ENCODE measurements at places on chromosomes 16 and 17.

DNA sequence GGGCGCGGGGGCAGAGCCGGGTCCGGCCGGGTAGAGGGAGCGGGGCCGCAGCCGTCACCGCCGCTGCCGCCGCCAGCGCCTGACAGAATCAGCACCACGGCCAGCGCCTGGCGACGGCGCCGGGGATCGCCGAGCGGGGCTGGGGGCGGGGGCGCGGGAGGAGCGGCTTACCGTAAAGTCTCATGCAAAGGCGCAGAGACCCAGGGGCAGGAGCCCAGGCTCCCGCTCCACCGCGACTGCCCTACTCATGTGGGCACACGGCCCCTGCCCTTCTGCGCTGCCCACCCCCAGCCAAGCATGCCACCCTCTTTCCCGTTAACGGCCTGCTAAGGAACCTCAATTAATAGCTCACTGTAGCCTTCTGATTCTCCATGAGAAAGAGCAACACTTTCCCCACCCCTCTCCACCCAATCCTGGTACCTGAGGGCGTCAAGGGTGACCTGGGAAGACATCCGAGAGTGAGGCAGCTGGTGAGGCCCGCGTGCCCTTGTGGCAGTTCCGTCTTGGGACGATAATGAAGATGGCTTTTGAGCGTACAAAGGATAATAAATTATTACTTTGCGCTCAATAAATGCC lies at the start of gene SEZ6:
Gene SEZ6 (minus strand): TSS at position 98 of the 576 bp plus-strand sequence. CDS start 164 bp downstream, outside the sequence.
- peak; percentile 85 for DNase-seq

GRCh38 chr16:66360624-66361324 lies 5.7 kb upstream of the CDH5 start:
- no peak for DNase-seq

DNA sequence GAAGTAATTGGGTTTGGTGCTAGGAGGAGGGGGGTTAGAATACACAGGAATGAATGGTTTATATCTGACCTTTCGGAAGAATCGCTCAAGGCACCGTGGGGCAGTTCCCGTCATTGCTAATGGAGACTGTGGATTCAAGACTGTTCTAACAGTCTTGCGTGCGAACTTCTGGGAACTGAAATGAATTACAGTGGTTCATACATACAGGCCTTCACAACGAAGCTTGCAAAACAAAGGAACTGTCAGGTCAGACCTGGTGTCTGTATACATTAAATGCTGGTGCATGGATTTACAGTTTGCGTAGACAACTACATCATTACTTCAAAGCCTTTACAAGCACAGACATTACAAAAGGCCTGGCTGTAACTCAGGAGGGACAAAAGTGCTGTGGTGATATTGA lies 983.9 kb downstream of the CDH11 start:
- no peak for DNase-seq

DNA sequence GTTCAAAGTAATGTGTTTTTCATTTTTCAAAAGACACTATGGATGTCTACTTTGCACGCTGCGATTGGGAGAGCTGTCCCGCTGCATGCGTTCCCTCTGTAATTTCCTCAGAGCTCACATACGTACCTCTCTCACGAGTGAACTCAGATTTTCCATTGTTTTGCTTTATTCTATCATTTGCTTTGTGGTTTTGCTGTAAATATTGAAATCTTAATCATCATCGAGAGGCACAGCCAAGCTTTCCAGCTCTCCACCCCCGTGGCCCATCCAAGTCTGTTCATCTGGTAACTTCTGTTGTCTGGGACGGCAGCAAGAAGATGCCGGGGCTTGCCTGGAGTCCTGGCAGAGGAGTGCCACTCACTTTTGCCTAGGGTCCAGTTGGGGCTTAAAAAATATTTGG lies 21.1 kb downstream of the TMC6 start:
- peak; percentile 7 for DNase-seq

DNA sequence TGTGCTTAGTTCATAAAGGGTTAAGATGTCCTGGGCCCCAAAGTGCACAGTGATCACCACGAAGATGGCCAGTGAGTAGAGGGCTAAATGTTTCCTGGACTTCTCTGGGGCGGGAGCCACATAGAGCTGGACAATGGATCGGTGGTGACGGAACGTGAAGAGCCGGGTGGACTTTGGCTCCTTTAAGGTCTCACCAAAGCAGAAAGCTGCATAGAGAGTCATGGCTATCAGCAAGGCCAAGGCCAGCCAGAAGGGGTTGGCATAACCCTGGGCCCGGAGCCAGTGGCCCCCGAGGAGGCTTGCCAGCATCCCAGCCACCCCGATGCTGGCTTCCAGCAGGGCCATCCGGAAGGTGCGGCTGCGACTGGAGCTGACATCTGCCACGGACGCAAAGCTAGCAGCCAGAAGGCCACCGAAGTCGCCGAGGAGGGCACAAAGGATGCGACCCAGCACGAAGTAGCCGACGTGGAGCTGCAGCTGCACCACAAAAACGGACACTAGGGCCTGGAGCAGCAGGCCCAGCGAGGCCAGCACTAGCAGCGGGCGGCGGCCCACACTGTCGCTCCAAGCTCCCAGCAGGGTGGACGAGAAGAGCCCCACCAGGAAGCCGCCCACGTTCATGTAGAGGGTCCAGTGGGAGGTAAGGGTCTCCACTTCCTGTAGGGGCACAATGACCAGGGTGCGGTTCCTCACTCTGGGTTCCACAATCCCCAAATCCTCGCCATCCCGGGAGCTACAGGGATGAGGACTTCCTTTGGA lies 1.0 kb downstream of the SLC46A1 start:
- DNase-seq: peak; percentile 18

GRCh38 chr16:25020112-25020631 lies 5.0 kb upstream of the ARHGAP17 start:
- no peak for DNase-seq

- DNase-seq: no peak
Measured at GRCh38 chr16:48279199-48279598, 31.9 kb upstream of the ABCC11 start.

GRCh38 chr16:84683691-84684591 lies 15.9 kb upstream of the USP10 start:
- DNase-seq: no peak

DNA sequence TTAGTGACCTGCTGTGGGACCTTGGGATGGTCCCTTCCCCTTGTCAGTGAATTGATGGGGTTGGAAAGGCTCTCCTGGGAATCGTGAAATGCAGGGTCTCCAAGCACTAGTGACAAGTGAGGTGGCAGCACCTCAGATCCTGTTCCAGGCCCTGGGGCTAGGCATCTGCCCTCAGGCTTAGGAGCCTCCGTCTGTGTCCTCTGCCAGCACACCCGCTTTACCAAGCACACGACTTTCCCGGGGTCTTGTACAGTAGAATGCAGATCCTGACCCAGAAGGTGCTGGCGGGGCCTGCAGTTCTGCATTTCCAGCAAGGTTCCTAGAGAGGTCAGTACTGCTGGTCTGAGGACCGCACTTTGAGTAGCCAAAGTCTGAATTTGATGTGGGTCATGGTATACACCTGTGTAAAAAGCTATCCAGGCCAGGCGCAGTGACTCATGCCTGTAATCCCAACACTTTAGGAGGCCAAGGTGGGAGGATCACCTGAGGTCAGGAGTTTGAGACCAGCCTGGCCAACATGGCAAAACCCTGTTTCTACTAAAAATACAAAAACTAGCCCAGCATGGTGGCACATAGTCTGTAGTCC lies 30.9 kb upstream of the RMI2 start:
- DNase-seq: no peak

GRCh38 chr17:8670421-8670820 lies 39.9 kb upstream of the MYH10 start:
- DNase-seq: no peak

DNA sequence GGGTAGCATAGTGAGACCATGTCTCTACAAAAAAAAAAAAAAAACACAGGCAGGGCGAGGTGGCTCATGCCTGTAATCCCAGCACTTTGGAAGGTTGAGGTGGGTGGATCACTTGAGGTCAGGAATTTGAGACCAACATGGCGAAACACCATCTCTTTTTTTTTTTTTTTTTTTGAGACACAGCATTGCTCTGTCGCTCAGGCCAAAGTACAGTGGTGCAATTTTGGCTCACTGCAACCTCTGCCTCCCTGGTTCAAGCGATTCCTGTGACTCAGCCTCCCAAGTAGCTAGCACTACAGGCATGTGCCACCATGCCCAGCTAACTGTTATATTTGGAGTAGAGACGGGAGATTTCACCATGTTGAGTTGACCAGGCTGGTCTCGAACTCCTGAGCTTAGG lies 5.1 kb downstream of the RAMP2 start:
- no peak for DNase-seq

DNA sequence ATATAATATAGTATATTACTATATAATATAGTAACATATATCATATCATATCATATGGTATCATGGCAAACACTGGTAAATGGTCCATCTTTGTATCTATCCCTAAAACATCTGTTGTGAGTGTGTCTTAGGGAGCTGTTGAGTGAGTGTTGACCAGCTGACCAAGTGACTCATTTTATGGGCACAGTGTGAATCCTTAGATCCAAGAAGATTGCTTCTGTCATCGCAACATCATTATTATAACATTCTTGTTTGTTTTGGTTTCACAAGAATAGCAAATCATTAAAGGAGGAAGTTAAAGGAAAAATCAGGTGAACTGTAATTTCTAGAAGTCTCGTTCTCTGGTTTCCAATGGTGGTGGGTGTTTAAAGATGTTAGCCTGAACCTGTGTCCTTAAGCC lies 11.7 kb upstream of the MAF start:
- DNase-seq: no peak

GRCh38 chr17:17044846-17045561 lies 2.7 kb downstream of the MPRIP start:
- peak; percentile 68 for DNase-seq

- peak; percentile 100 for DNase-seq
Measured at GRCh38 chr17:42422958-42423712, at the start of gene CAVIN1. Gene CAVIN1 (minus strand): TSS chr17:42423256. CDS start chr17:42423097, 159 bp downstream.

GRCh38 chr16:52193441-52193840 lies 353.5 kb downstream of the TOX3 start:
- DNase-seq: no peak

- no peak for DNase-seq
Measured at GRCh38 chr16:11666103-11667055, 1.9 kb upstream of the SNN start.

- peak; percentile 47 for DNase-seq
Measured at GRCh38 chr17:65794572-65794971, 233.1 kb upstream of the AXIN2 start.

GRCh38 chr17:42521036-42521435 lies 15.0 kb upstream of the NAGLU start:
- peak; percentile 33 for DNase-seq

GRCh38 chr17:4232168-4232813 lies 31.5 kb downstream of the ANKFY1 start:
- DNase-seq: peak; percentile 89

- no peak for DNase-seq
Measured at GRCh38 chr17:21842332-21843317, 150.3 kb downstream of the KCNJ18 start.

GRCh38 chr16:7324321-7324720 lies 8.3 kb upstream of the RBFOX1 start:
- no peak for DNase-seq

DNA sequence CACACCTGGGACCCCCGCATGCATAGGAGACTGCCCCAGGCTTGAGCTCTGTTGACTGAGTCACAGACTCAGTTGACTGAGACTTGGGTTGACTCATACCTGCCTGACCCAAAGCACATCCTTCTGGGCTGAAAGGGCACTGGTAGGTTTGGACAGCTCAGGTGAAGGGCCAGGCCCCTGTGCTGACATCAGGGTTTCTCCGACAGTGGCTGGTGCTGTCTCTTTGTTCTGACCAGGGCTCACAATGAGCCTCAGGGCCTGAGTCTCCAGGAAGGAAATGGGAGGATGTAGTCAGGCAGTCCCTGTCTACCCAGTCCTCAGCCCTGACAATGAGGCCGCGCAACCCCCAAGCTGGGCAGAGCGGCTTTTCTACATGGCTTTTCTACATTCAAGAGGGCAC lies 6.5 kb downstream of the SPNS2 start:
- DNase-seq: no peak

GRCh38 chr16:20675488-20676267 lies 21.8 kb downstream of the ACSM1 start:
- peak; percentile 1 for DNase-seq

DNA sequence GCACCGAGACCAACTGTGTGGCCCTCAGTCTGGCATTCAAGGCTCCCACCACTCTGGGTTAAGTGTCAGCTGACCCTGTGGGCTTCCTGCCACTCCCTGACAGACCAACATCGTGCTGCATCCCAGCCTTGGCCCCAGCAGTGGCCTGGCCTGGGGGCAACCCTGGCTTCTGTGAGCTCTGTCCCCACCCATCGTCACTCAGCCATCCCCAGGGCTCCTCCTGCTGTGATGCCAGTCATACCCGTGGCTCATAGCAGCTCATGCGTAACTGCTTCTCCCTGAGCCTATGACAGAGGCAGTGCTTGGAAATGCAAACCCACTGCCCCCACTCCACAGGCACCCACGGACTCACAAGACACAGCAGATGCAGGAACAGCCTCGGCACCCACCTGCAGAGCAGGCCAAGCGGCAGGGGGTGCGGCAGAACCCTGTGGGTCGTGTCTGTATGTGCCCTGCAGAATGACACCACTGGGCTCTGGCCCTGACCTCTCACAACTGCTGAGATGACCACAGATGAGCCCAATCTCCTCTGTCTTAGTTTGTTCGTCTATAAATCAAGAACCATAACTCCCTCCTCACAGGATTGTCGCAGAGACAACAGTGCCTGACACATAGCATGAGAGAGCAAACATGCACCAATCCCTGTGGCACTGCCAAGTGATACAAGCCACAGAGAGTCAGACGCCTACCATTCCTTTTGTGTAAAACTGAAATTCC lies 26.6 kb downstream of the PIEZO1 start:
- DNase-seq: peak; percentile 20

- DNase-seq: no peak
Measured at GRCh38 chr16:69471121-69471520, 46.7 kb downstream of the CYB5B start.

GRCh38 chr16:78242239-78242630 lies 142.8 kb downstream of the WWOX start:
- no peak for DNase-seq

- no peak for DNase-seq
Measured at GRCh38 chr17:21313320-21313719, 28.8 kb downstream of the MAP2K3 start.

- no peak for DNase-seq
Measured at GRCh38 chr16:68296291-68296690, 14.5 kb downstream of the SLC7A6OS start.

GRCh38 chr17:82201498-82201910 lies 11.1 kb downstream of the CCDC57 start:
- DNase-seq: no peak

DNA sequence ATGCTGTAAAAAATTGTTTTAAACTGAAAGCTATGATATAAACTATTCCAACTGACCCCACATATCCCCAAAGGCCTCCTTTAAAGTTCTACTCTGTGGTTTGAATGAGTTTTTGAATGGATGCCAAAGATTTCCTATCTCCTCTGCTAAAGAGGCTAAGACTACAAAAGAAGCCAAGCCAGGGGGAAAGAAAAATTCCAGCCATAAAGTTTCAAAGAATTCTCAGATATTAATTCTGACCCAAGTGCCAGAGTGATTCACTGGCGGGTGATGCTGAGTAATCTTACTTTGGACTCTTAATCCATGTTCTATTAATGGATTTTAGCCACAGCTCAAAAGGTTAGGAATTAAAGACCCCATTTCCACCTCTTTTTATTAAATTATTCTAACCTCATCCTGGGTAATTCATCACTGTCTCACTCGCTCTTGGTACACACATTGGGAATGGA lies 60.7 kb downstream of the HS3ST3A1 start:
- peak; percentile 96 for DNase-seq

- DNase-seq: peak; percentile 2
Measured at GRCh38 chr17:10843811-10844210, 5.9 kb upstream of the PIRT start.

- DNase-seq: no peak
Measured at GRCh38 chr17:45689451-45689850, 94.7 kb upstream of the CRHR1 start.

- DNase-seq: no peak
Measured at GRCh38 chr17:8870406-8871040, 3.0 kb upstream of the PIK3R6 start.
